Right renal cortex interstitium (tissue), 3 donors: ENCODE measurements at places on chromosomes 12 and 14.

GRCh38 chr12:38653650-38654049 is 251.7 kb downstream of the CPNE8 start:
- DNase-seq, result no peak

GRCh38 chr12:124185971-124186686 is 108.8 kb upstream of the RFLNA start:
- DNase-seq, result no peak

DNA sequence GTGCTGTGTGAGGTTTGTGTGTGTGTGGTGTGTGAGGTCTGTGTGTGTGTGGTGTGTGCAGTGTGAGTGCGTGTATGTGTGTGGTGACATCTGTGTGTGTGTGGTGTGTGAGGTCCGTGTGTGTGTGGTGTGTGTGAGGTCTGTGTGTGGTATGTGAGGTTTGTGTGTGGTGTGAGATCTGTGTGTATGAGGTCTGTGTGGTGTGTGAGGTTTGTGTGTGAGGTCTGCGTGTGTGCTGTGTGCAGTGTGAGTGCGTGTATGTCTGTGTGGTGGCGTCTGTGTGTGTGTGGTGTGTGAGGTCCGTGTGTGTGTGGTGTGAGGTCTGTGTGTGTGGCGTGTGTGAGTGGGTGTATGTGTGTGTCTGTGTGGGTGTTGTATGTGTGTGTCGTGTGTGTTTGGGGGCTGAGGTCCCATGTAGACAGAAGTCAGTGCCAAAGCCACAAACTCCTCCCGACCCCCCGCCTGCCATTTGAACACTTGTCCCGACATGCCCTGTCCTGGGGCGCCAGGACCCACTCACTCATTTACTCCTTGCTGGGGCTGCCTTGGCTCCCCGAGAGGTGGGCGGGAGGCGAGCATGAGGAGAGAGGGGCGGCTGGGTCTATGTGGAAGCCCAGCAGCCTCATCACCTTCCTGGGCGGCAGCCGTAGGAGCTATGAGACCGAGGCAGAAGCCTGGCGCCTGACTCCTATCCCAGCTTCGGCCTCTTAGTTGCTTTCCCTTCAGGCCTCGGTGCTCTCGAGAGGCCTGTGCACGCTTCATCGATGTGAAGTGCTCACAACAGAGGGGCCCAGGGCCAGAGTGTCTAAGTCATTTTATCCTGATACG is 20.5 kb downstream of the RILPL1 start:
- no peak for DNase-seq

GRCh38 chr12:59719701-59720100 is 123.9 kb downstream of the SLC16A7 start:
- DNase-seq, result no peak

- DNase-seq, result no peak
These were observed 79.1 kb downstream of the OTX2 start for GRCh38 chr14:56731187-56731586.

- no peak for DNase-seq
These were observed 57.4 kb upstream of the KRR1 start for GRCh38 chr12:75568801-75569200.

DNA sequence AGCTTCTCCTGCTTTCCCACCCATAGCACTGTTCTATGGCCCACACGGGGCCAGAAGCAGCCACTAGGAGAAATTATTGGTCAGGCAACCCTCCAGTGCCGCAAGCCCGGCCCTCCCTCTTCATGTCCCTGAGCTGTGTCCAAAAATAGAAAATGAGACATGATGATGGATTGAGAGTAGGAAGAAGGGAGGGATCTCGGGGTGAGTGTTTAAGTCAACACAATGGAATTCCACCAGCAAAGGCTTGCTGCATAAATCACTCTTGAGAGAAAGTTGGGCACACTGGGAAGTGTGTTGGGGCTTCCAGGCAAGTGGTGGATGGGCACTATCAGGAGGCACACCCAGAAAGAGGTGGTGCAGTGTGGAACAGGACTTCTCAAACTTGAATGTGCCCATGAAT is 94.2 kb downstream of the LLPH start:
- DNase-seq, result no peak

DNA sequence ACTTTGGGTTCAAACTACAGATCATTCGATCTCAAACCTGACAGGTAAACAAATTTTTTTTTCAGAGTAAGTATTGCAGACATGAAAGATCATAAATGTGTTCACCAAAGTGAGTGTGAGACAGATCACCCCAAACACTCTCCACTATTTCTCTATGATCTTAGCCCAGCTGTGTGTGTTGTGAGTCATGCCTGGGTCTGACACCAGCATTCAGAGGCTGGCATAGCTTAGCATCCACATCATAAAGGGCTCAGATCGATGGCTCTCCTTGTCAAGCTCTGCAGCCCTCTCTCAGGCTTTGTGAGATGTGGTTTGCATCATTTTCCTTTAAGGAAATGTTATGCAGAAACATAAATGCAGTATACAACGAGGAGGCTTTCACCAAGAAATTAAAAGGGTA is 164.9 kb downstream of the ETV6 start:
- DNase-seq, result no peak

- DNase-seq, result no peak
These were observed 1012.1 kb downstream of the BCL11B start for GRCh38 chr14:98259881-98260280.

DNA sequence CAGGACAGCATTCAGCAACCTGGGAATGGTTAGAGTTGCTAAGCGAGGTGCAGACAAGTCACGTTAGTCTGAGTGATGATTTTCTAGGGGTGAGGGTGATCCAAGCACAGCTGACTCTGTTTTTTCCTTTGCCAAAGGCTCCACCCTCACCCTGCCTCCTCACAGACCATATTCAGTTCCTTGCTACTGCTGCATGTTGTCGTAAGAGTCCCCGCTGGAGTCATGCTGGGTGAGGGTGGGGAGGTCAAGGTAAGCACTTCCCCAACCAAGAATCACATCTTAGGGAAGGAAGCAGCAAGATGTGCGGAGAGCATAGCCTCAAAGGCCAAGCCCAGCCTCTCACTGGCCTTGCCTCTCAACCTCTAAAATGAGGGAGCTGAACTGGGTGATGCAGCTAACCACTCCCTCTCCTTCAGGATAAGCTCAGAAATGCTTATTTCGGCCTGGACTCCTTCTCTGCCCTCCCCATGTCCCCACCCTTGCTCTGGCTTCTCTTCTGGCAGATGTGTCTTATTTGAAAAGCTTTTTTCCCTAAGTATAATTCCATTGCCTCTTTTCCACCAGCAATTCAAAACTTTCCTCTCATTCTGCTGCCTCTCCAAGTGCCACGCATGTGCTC is 66.9 kb upstream of the ACTN1 start:
- no peak for DNase-seq

GRCh38 chr12:43148691-43149090 is 403.3 kb downstream of the ADAMTS20 start:
- DNase-seq, result no peak

- DNase-seq, result no peak
These were observed 524.4 kb downstream of the MED13L start for GRCh38 chr12:115752913-115753726.

- DNase-seq, result no peak
These were observed 50.0 kb downstream of the PPFIBP1 start for GRCh38 chr12:27573972-27574371.

- DNase-seq, result no peak
These were observed 9.7 kb upstream of the RPS26 start for GRCh38 chr12:56031987-56032386.
